Right lung (tissue), 10 donors: ENCODE measurements at places on chromosomes 6 and 20.

- no peak for DNase-seq
Observed at GRCh38 chr6:139500977-139501376, 126.5 kb upstream of the CITED2 start.

GRCh38 chr6:137819740-137820139, 47.3 kb upstream of the TNFAIP3 start:
- DNase-seq, result no peak

DNA sequence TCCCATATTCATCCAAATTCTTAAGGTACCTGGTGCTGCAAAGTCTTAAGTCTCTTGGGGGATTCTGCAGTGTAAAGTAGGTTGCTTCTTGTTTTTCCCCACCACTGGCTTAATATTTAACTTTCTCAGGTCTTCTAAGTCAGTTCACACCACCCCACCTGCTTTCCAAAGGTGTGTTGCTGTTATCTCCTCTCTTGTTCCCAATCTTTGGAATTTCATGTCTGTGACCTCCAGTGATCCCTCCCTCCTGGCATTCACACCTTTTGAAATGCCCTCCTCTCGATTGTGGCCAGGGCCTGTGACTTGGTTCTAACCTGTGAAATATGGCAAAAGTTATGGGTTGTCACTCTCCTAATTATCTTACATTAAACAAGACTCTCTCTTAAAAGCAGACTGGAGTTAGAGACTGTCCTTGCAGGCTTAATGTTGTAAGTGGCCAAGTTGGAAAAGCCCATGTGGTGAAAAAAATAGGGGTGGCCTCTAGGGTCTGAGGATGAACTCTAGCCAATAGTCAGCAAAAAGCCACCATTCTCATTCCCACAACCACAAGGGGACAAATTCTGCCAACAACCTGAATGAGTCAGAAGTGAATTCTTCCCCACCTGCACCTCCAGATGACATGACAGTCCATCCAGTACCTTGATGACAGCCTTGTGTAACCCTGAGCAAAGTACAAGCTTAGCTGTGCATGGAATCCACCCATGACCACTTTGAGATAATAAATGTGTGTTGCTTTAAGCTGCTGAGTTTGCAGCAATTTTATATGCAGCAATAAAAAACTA, 45.1 kb downstream of the ADGRF1 start:
- DNase-seq, result no peak

GRCh38 chr6:16623731-16624130, 137.5 kb downstream of the ATXN1 start:
- DNase-seq, result no peak

GRCh38 chr20:50654904-50655303, 36.4 kb downstream of the RIPOR3 start:
- no peak for DNase-seq

GRCh38 chr20:44773070-44773829, 27.6 kb downstream of the KCNK15 start:
- no peak for DNase-seq

- peak; percentile 55 for DNase-seq
Observed at GRCh38 chr6:152399399-152399798, 237.8 kb downstream of the SYNE1 start.

- DNase-seq, result no peak
Observed at GRCh38 chr20:47544852-47545251, 43.2 kb downstream of the NCOA3 start.

- DNase-seq, result no peak
Observed at GRCh38 chr6:89050697-89051096, 29.9 kb upstream of the PNRC1 start.

- DNase-seq, result no peak
Observed at GRCh38 chr6:45566882-45567281, 189.1 kb upstream of the SUPT3H start.

GRCh38 chr6:7765575-7766325, 39.9 kb downstream of the BMP6 start:
- no peak for DNase-seq

GRCh38 chr20:46563170-46563859, 12.9 kb upstream of the OCSTAMP start:
- DNase-seq, result no peak

GRCh38 chr20:24503352-24503931, 34.0 kb downstream of the SYNDIG1 start:
- DNase-seq, result no peak

DNA sequence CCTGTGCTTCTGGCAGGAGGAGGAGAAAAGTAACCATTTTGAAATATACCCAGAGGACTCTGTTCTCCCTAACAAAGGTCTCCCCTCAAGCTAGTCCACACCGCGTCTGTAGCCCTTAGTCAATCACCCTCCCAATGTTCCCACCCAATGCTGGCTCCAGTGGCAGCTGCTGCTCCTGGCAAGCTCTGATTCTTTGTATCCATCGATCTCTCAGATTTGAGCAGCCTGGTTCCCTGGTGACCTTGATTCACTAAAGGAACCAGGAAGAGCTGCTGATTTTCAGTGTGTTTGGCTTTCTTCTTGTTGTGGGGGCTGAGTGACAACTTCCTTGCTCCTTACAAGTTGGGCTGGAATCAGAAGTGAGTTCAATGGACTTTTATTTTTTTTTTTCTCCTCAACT, 68.5 kb downstream of the FOXC1 start:
- no peak for DNase-seq
